ENCODE measurements at places on chromosomes 7 and 10.

DNA sequence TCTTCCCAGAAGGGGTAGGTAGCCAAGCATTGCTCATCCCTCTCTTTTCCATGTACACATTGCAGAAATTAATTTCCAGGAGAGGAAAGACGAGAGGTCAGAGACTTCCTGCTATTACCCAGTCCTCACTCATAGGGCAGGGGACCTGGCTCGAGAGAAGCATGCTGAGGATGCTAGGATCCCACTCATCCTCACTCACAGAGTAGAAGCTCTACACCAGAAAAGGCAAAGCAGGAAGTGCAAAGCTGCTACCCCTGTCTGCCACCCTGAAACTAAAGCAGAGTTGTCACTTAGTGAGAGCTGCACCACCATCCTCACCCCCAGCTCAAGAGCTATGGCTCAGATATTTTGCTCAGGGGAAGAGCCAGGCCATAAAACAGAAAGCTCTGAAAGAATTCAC, 9.9 kb downstream of the OR9A2 start:
- no peak for DNase-seq

DNA sequence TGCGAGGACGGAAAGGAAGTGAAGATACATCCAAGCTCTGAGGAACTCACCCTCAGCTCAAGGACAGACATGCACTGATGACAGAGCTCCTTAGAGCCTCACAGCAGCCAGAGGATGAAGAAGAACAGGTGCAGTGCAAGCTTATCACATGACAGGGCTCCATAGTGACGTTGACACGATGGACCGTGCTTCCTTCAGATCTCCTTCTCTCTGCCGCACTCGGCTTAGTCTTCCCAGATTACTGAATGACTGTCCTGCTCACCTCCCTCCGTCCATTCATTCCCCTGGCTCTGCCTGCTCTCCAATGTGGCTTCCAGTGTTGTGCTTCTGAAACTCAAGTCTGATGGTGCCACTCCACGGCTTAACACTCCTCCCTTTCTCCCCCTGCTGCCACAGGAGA, 161.5 kb upstream of the PFKP start:
- DNase-seq, result no peak

- DNase-seq, result no peak
Observed at GRCh38 chr7:24722386-24723177, 34.7 kb downstream of the GSDME start.

DNA sequence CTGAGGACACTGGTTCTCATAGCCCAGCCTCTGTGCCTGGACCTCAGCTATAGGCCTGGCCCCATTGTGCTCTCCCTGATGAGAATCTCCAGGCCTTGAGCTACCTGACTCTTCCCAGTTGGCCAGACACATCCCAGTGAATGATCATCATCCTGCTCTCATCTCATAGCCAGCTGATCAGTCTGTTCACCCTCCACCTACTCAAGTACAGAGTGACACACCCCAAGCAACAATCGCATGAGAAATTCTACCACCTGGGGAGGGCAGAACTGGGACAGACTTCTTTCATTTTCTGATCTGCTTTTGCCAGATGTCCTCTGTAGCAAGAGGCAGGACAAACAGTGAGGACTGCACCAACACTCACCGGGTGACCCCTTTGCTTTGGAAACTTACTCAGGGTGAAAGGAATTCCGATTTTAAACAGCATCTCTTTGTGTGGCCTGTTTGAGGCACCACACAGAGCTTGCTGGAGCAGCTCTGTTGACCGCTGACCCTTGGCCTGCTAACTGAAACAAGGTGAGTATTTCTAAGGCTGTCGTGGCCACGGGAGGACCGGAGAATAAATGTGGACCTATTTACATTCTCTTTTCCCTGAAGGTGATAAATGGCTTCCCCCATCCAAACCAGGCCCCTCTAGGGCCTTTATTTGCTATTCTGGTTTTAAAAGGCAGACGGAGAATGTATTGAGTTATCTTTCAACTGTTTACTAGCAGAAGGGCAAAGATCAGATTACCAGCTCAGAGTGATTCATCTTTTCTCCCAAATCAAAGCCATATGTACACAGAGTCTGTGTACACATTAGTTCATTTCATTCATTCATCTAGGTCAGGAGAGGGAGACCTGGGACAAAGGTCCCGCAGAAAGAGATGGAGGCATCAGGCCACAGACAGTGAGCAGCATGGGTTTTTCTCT, 181.4 kb upstream of the TNS3 start:
- DNase-seq, result no peak

- DNase-seq, result no peak
Observed at GRCh38 chr7:50141854-50142253, 48.8 kb upstream of the ZPBP start.

DNA sequence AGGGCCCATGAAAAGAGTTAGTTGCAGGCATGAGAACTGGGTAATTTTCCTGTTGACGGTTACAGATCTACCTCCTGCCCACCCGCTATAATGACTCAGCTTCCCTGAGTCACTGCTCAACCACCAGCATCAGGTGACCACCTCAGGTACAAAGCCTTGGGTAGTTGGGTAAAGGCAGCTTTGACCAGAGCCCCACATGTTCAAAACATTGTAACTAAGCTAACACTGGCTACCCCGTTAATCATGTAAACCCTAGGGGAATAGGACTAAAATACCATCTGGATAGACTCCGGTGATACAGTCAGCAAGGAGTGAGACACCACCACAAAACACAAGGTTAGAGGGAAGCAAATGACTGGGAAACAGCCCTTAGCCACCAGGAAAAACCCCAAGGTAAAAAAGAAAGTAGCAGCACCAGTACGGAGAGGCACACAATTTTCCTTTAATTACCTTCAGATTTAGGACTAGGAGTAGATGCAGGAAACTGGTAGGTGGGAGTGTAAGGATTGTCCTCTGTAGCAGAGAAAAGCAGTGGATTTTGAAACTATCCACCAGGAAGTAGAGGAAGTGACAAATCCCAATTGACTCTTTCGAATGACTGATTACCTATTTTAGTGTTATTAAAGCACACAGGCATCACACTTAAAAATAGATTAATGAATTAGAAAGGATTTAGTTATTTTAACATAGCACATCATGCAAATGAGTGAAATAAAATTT, 103.5 kb upstream of the PDLIM1 start:
- DNase-seq, result no peak

DNA sequence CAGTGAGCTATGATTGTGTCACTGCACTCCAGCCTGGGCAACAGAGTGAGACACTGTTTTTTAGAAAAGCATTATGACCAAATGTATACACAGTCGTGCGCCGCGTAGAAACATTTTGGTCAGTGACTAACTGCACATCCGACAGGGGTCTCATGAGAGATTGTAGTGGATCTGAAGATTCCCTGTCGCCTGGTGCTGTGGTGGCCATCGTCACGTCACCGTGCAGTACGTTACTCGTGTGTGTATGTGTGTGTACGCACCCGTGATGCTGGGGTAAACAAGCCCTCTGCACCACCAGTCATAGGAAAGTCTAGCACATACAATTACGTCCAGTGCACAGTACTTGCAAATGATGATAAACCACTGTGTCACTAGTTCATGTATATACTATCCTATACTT, 109.4 kb downstream of the ELFN1 start:
- no peak for DNase-seq

DNA sequence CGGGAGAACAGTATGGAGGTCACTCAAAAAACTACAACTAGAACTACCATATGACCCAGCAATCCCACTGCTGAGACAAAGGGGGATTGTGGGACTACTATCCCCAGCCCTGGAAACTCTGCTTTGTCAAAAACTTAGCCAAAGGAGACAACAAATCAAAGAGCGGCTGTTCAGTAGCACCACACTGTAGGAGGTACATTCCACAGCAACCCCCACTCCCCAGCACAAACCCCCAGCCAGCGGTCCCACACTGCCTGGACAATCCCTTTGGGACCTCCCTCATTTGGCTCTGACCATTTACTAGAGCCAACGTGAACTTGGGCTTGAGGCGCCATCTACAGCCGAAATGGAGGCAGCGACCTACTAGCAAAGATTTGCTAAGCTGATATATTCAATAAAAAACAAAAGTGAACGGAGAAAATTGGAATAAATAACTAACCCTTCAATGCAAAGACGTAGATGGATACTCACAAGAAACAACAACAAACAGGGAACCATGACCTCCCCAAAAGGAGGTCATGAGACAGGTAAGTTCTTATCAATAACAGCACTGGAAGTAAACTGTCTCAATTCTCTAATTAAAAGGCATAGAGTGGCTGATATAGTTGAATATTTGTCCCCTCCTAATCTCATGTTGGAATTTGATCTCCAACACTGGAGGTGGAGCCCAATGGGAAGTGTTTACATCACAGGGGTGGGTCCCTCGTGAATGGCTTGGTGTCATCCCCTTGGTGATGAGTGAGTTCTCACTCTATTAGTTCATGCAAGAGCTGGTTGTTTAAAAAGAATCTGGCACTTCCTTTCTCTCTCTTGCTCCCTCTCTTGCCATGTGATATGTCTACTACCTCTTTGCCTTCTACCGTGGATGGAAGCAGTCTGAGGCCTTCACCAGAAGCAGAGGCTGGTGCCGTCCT, 119.0 kb upstream of the KCNMA1 start:
- DNase-seq, result no peak

- no peak for DNase-seq
Observed at GRCh38 chr10:683448-684071, 5.9 kb downstream of the DIP2C start.

GRCh38 chr7:117014673-117015133, 61.4 kb downstream of the ST7 start:
- peak; percentile 14 for DNase-seq

GRCh38 chr7:32941681-32942414, 15.4 kb upstream of the FKBP9 start:
- DNase-seq, result no peak

- DNase-seq, result peak; percentile 73
Observed at GRCh38 chr10:73644015-73644743, 2.9 kb upstream of the MYOZ1 start.

GRCh38 chr10:93437086-93437945, 44.8 kb downstream of the MYOF start:
- DNase-seq, result no peak

GRCh38 chr7:2473496-2474180, 2.6 kb downstream of the GRIFIN start:
- DNase-seq, result no peak

DNA sequence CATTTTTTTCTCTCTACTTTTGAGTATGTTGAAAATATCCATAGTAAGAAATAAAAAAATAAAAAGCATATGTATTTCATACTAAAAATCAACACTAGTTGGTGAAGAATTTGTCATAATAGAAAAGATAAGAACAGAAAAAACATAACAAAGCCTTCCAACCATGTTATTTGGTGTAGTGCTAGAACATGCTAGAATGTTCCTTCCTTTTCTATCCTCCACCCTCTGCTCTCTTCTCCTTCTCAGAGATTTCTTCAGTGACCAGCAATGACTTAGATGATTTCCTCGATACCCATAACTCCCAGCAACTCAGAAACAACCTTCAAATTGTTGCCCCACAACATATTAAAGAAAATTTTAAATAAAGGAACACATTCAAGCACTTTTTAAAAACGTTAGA, 2.6 kb downstream of the ZC3HAV1 start:
- peak; percentile 62 for DNase-seq

GRCh38 chr10:62068464-62068863, 167.0 kb downstream of the ARID5B start:
- DNase-seq, result no peak

DNA sequence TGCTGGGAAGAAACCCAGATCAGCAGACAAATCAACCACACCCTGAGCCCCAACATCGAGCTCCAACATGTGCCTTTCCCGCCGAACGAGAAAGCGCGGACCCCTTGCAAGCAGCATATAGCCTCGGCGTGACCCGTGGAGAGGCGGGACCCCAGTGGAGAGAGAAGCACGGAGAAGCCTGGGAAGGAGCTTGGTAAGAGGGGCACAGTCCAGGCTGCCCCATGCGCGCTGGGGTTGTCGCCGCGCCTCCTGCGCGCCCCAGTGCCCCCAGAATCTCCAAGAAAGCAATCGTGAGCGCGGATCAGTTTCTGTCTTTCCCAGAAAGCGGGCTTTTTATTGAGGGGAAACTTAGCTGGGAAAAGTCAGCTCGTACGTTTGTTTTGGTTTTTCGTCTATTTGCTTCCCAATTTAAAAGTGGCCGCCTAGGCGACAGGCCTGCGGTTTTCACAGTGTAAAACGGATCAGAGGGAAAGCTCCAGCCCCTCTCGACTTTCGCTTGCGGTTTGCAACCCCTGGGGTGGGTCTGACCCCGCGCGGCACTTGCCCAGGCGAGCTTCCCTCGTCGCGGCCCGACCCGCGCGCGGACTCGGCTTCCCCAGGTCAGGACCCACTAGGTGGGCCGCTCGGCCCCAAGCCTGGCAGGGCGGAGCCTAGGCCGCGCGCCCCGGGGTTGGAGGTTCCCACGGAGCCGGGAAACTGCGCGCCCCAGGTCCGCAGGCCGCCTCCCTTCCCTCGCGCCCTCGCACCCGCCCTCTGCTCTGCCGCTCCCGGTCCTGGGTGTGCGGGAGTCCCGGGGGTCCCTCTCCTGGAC, 31.1 kb downstream of the SKIDA1 start:
- no peak for DNase-seq

GRCh38 chr7:27219821-27220220, 19.9 kb upstream of the HOXA13 start:
- DNase-seq, result no peak

- no peak for DNase-seq
Observed at GRCh38 chr7:16978358-16979244, 96.8 kb upstream of the AGR3 start.

GRCh38 chr10:7317786-7318446, 92.9 kb downstream of the SFMBT2 start:
- DNase-seq, result no peak

DNA sequence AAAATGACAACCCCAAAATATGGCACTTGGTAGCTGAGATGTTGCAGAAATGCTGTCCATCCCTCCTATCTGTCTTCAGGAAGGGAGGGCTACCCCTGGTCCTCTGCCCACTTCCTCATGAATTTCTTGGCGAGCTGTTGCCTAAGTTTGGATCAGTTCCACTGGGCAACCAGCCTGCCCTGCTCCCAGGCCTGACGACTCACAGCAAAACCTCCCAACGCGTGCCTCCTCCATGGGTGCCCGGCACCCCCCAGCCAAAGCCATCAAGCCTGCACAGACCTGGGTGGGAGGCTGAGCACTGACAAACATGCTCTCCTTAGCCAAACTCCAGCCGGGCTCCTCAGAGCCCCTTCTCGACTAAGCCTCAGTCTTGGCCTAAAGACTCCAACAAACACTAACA, 8.9 kb downstream of the VSTM4 start:
- no peak for DNase-seq

DNA sequence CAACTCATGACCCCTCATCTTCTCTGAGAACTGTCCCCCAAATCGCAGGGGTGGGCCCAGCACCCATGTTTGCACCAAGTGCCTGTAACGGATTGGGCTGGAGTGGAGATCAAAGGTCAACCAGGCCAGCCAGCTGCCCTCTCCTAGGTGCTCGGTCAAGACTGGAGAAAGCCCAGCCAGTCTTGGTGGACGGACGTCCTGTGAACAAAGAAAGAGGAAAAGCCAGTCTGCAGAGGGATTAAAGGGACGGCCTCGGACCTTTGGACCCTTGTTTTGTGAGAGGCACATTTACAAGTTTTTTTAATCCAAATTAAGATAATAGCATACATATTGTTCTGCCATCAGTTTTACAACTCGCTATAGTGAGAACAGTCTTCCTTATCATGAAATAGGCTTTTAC, 31.7 kb upstream of the GALNTL5 start:
- DNase-seq, result no peak

GRCh38 chr7:32347244-32347828, 142.8 kb downstream of the LSM5 start:
- peak; percentile 6 for DNase-seq
